ENCODE measurements at places on chromosomes 1 and 21.

DNA sequence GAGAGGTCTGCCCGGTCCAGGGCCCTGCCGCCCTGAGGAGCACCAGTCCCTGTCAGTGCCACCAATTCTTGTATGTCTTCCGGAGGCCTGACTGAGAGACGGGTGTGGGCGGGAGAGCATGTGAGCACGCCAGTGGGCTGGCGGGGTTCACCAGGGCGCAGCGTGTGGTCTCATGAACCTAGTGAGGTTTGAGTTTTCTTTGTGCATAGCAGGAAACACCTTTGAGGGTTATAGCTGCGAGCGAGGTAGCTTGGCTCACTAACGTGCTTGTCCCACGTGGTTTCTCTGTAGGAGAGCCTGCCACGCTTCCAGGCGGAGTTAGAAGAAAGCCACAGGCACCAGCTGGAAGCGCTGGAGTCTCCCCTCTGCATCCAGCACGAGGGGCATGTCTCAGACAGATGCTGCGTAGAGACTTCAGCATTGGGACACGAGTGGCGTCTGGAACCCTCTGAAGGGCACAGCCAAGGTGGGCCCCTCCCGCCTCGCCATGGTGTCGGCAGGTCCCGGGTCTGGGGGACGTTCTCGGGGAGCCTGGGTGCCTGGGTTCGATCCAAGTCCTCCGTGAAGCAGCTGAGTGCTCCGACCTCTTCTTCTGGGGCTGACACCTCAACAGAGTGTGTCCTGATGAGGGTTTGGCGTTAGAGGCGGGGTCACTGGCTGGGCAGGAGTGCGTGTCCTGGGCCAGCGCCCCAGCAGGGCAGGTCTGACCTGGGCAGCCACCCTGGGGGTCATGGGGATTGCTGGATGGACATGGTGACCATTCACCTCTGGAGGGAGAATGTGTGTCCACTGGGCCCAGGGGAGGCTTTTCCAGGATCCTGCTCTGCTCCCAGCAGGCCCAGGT, 31.4 kb downstream of the PCNT start:
- DNase-seq = no peak

DNA sequence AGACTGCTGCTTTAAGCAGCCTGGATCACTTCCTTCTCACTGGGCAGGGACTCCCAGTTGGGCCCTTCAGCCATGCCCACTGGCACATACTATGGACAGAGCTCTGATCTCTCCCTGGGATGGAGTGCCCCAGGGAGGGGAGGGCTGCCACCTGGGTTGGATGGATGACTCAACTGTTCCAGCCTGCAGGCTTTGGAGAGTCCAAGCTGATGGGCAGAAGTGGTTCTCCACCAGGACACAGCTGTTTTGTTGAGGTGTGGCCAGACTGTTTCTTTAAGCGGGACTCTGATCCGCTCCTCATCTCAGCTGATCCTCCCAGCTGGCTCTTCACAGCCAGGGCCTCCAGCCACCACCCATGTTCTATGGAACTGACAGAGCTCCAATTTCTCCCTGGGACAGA, 166.9 kb downstream of the MAGI3 start:
- no peak for DNase-seq

DNA sequence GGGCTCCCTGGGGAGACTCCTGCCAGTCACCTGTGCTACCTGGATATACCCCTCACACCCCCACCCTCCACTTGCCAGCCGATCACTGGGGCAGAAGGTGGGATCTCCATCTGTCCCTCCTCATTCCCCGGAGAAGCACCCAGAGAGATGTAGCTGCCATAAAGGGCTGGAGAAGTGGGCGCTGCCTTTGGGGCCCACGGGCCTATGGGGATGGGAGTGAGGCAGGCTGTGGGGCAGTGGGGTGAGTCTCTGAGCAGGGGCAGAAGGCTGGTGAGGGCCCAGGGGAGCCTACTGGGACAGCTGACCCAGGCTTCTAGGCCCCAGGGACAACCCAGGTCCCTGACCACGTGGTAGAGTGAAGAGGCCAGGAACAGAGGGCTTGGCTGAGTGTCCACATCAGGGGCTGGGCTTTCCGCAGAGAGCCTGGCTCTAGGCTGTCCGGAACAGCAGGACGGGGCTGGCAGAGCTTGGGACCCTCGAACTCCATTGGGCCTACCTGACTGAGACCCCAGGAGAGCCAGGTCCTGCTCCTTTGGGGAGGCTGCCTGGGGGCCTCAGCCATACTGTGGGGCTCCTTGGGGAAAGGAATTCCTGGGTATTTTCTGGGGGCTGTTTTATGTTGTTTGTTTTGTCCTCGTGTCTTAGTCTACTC, 205.9 kb upstream of the VAMP3 start:
- no peak for DNase-seq

DNA sequence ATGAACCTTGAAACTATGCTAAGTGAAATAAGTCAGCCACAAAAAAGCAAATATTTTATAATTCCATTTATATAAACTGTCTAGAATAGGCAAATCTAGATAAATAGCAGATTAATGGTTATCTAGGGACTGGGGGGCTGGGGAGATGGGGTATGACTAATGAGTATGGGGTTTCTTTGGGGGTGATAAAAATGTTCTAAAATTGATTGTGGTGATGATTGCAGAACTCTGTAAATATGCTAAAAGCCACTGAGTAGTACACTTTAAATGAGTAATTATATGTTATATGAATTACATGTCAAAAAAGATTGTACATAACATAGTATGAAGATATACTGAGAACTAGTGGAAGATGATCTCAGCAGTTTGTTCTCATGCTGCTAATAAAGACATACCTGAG, 675.0 kb downstream of the KIF26B start:
- DNase-seq = no peak

DNA sequence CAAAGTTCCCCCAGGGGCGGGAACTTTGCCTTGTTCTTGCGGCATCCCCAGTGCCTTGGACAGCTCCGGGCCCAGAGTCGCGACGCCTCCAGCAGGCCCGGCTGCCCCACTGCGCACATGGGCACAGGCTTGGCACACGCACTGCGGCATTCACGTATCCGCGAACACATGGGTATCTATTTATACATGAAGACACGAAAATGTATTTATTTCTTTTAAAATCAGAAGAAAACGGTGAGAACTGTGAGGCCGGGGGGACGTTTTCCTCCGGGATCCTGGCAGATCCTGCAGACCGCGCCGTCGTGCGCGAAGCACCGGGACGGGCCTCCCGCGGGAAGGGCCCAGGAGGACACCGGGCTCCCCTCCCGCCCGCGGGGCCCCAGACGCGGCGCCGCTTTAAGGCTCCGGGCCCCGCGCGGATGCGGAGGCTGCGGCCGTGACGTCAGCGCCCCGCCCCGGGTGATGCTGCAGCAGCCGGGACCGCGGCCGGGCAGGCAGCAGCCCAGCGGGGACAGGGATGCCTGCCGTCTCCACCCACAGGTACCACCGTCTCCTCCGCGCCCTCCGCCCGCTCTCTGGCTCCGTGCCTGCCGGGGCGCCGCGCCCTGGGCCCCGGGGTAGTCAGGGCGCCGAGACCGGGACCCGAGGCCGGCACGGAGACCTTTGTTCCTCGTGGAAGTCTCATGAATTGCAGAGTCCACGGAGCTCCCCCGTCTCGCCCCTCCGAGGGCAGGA, at the start of gene SLC45A1:
SLC45A1 (plus strand) TSS at position 468 of the 735 bp plus-strand sequence. CDS start 6,216 bp downstream, outside the sequence.
- DNase-seq = no peak

DNA sequence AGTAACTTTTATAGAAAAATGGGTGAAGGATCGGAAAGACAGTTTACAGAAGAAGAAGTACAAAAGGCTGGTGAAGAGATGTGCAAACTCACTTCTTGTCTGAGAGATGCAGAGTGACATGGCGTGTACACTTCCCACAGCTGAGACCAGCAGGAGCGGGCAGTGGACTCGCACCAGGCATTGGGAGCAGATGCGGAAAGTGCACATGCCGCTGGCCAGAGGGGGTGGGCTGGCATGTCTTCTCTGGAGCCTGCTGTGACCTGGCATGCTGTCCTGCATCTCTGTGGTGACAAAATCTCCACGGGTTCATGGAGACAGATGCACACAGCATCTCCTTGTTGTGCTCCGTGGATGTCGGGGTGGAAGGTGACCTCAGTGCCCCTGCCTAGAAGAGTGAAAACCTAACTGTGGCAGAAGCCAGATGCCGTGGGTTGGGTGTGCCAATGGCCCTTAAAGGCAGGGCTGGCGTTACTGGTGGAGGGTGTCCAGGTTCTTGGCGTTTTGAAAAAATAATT, 128.6 kb upstream of the COL6A1 start:
- peak; percentile 52 for DNase-seq

GRCh38 chr21:39036581-39036980, 146.7 kb downstream of the PSMG1 start:
- no peak for DNase-seq

GRCh38 chr1:211762206-211762605, 68.4 kb downstream of the LPGAT1 start:
- DNase-seq = no peak

- no peak for DNase-seq
These were observed 104.5 kb upstream of the HNRNPU start for GRCh38 chr1:244968881-244969280.

- no peak for DNase-seq
These were observed 456.5 kb downstream of the OMA1 start for GRCh38 chr1:58089898-58090534.

DNA sequence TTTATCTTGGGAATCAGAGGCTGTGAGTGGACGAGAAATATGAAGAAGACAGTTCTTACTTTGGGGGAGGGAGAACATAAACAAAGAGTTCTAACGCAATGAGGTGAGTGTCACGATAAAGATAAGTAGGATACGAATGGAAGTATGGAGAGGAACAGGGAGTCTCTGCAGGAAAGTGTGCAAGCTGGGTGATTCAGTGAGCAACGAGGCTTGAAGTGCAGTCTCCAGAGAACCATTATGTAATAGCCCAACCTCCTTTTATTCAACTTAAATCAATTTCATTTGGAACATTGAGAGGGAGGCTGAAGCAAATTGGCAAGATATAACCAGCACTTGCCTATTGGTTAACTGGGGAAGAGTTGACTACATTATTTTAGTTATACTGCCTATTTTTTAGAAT, 99.3 kb upstream of the PLD5 start:
- DNase-seq = no peak

- no peak for DNase-seq
These were observed 683 bp upstream of the ZNF436 start for GRCh38 chr1:23370330-23370708.
